Activated CD4-positive, alpha-beta memory T cell treated with anti-CD3 and anti-CD28 coated beads, Interleukin-2, amount 10 ng/mL, durations not matched to agents 7 days and 5 days (primary cell): ENCODE measurements at places on chromosomes 1 and 21.

- H3K4me3 ChIP-seq, result no peak overlapping the region
- H3K36me3 ChIP-seq, result no peaks in the 10 kb centered on the region
- DNase-seq, result no peak
- H3K27ac ChIP-seq, result no peak overlapping the region
- no peaks in the 10 kb centered on the region for H3K27me3 ChIP-seq
Measured at GRCh38 chr1:172041102-172041501, 199.8 kb downstream of the DNM3 start.

DNA sequence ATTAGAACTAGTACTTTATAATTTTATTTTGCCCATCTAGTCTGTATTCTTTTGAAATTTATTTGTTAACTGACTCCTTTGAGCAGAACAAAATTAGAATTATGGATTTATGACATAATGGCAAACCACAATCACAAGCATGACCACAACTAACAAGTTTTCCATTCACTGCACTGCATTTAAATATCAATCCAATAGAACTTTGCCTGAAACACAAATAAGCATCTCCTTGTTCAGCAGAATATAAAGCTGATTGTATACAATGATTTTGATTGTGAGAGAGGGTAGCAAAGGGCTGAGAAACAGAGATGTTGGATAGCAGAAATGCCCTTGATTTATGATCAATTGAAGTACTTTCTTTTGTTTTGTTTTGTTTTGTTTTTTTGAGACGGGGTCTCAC lies 495.5 kb upstream of the RGS18 start:
- no peak overlapping the region for H3K27ac ChIP-seq
- H3K4me1 ChIP-seq, result no peaks in the 10 kb centered on the region
- H3K36me3 ChIP-seq, result no peaks in the 10 kb centered on the region
- no peak overlapping the region for H3K4me3 ChIP-seq
- H3K27me3 ChIP-seq, result no peaks in the 10 kb centered on the region

- H3K27me3 ChIP-seq, result peaks cover 5% of the 10 kb centered on the region
- no peak overlapping the region for H3K4me3 ChIP-seq
- DNase-seq, result no peak
- H3K27ac ChIP-seq, result no peak overlapping the region
- H3K36me3 ChIP-seq, result no peaks in the 10 kb centered on the region
Measured at GRCh38 chr1:218255090-218255489, 30.0 kb upstream of the RRP15 start.

DNA sequence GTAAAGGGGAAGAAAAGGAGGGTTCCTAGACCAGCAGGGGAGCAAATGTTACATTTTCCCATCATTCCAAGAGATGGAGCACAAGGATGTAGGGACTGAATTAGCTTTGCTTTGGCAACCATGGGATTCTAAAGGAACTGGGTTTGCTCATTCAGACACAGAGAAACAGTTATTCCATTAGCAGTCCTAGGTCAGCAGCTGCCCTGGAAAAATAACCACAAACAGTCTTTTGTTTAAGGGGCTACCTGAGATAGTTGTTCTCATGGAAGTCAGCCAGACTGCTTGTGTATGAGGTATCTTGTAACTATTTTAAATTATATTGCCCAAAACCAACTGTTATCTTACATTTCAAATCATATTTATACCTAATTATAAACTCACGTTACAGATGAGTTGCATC lies 58.4 kb upstream of the VCAM1 start:
- H3K27ac ChIP-seq, result no peak overlapping the region
- H3K4me3 ChIP-seq, result no peak overlapping the region
- peaks cover 8% of the 10 kb centered on the region for H3K27me3 ChIP-seq
- no peaks in the 10 kb centered on the region for H3K4me1 ChIP-seq
- no peaks in the 10 kb centered on the region for H3K36me3 ChIP-seq
- DNase-seq, result no peak

GRCh38 chr1:164693564-164694359 lies 134.8 kb downstream of the PBX1 start:
- no peak overlapping the region for H3K27ac ChIP-seq
- no peaks in the 10 kb centered on the region for H3K36me3 ChIP-seq
- no peaks in the 10 kb centered on the region for H3K27me3 ChIP-seq
- DNase-seq, result no peak

DNA sequence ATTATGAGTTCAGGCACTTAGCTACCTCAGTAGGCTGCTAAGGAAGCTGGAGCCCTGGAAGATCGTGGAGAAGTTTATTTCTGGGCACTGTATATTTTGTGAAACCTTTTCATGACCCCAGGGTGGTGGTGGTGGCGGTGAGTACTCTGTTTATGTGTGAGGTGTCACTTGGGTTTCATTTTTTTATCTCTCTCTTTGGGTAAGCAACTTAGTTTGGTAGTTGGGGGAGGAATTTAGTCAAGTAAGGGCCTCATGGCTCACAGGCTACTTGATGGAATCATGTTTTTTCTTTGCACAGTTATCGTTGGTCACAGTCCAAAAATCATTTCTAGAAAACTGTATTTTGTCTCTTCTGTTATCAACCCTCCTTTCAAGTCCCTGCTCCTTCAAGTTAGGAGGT lies 33.9 kb downstream of the C1orf141 start:
- H3K4me1 ChIP-seq, result no peaks in the 10 kb centered on the region
- peaks cover 15% of the 10 kb centered on the region for H3K27me3 ChIP-seq
- no peak for DNase-seq
- no peak overlapping the region for H3K27ac ChIP-seq
- no peak overlapping the region for H3K4me3 ChIP-seq

GRCh38 chr1:16168622-16169360 lies 12.9 kb upstream of the EPHA2 start:
- H3K27me3 ChIP-seq, result peaks cover 11% of the 10 kb centered on the region
- no peak overlapping the region for H3K27ac ChIP-seq
- DNase-seq, result peak; percentile 48
- peaks cover 25% of the 10 kb centered on the region for H3K4me1 ChIP-seq

DNA sequence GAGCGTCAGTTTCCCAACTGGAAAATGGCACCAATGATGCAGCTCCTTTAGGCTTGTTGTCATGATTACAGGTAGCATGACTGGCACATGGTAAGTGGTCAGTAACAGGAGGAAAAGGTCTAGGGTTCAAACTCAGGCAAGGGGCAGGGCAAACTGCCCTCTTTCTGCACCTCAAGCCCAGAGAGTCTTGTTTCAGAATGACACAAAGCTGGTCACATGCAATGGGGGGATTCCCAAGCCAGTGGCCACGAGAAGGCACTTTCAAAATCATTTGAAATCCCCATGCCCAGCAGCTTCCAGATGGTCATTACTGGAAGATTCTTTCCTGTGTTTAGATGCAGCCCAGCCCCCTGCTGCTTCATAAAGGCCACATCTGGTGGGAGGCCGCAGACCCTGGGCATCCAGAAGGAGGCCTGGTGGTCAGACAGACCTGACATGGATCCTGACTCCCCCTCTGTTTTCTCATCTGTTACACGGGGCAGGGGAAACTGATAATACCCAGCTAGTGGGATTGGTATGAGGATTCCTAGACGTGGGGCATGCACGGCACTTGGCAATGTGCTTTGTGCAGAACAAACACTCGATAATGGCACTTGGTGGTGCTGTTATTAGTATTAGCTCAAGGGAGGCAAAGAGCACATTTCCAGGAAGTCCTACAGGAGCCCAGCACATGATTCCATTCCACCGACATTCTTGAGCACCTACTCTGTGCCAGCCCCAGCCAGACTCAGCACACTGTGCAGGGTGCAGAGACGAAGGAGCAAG lies 6.9 kb upstream of the PLA2G2D start:
- no peaks in the 10 kb centered on the region for H3K4me1 ChIP-seq
- no peaks in the 10 kb centered on the region for H3K36me3 ChIP-seq
- no peak for DNase-seq
- H3K27ac ChIP-seq, result no peak overlapping the region
- H3K4me3 ChIP-seq, result no peak overlapping the region
- peaks cover 8% of the 10 kb centered on the region for H3K27me3 ChIP-seq

GRCh38 chr1:87428367-87428766 lies 99.7 kb downstream of the LMO4 start:
- H3K4me3 ChIP-seq, result no peak overlapping the region
- DNase-seq, result no peak
- H3K36me3 ChIP-seq, result no peaks in the 10 kb centered on the region
- H3K4me1 ChIP-seq, result no peaks in the 10 kb centered on the region
- H3K27ac ChIP-seq, result no peak overlapping the region
- peaks cover 36% of the 10 kb centered on the region for H3K27me3 ChIP-seq

DNA sequence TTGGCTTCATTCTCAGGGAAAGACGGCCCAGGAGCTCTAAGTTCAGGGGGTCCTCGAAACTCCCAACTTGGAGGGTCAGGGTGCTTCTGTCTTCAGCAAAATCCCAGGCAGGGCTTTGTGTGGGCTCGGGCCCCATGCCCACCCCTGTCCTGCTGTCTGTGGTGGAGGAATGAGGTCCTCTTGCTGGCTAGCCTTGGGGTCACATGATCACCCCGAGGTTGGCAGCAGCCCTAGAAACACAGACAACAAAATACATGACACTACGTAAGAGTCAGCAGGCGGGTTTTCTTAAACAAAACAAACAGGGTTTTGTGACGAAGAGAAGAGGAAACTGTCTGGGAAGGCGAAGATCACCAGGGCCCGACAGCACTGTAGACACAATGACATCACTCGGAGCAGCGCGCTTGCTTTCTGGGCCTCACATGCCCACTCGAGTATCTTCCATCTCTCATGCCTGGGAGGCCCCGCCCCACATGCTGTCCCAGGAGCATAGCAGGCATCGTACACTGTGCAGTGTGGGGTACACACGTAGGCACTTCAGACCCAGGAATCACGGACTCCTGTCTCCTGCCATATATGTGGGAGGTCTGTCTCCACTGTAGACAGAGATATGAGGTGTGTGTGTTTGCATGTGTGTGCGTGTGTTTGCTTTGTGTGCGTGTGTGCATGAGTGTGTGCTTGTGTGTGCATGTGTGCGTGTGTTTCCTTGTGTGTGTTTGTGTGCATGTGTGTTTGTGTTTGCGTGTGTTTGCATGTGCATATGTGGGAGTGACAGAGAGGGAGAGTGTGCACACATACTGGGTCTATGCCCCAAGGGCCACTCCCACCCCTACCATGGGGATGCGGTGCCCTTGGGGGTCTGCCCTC lies 94.7 kb downstream of the SIK1 start:
- H3K27ac ChIP-seq, result no peak overlapping the region
- H3K4me1 ChIP-seq, result no peaks in the 10 kb centered on the region
- DNase-seq, result no peak
- H3K4me3 ChIP-seq, result no peak overlapping the region

DNA sequence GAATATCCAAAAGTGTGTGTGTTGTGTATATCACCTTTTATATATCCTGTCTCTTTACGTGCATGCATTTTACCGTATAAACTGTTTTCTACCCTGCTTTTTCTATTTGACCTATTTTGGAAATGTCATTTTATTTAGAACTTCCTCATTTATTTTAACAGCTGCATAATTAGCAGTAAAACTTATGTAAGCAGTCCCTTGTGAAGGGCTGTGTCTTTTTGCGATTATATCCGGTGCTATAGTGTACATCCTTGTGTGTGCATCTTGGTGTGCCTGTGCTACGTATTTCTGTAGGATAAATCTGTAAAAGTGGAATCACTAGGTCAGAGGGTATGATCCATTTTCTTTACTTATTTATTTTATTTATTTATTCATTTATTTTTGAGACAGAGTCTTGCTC lies 7.2 kb downstream of the LGALS8 start:
- no peak overlapping the region for H3K4me3 ChIP-seq
- DNase-seq, result no peak
- peaks cover 66% of the 10 kb centered on the region for H3K36me3 ChIP-seq
- H3K27ac ChIP-seq, result no peak overlapping the region
- no peaks in the 10 kb centered on the region for H3K27me3 ChIP-seq

- peaks cover under 1% of the 10 kb centered on the region for H3K4me1 ChIP-seq
- H3K27me3 ChIP-seq, result no peaks in the 10 kb centered on the region
- no peak for DNase-seq
- H3K36me3 ChIP-seq, result no peaks in the 10 kb centered on the region
- no peak overlapping the region for H3K27ac ChIP-seq
- H3K4me3 ChIP-seq, result no peak overlapping the region
Measured at GRCh38 chr1:115929881-115930280, 46.4 kb upstream of the SLC22A15 start.

DNA sequence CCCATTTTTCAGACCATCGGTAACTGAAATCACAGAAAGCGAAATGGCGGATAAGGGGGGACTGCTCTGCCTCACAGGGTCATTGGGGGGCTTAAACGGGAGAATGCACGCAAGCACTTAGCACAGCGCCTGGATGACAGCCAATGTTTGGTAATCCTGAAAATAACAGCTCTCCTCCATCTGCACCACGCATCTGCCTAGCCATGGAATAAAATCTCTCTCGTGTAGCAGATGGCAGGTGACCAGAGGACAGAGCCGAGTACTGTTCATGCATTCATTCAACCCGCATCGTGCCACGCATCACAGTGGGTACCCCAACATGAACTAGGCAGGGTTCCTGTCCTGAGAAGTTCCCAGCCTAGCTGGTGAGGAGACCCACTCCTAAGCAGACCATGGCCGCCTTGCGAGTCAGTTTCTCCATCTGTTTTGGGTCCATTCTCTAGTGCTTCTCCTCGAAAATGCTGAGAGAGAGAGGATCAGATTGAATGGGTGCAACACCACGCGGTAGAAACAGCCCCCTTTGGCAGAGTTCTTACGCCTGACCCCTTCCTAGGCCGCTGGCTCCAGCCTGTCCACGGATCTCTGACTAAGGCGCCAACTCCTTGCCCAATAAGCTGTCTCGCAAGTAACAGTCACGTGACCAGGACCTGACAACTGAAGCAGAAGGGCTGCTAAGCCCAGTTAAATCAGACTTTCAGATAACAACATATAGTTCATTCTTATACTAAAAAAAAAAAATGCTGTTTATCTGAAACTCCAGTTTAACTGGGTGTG lies 7.3 kb downstream of the SLC1A7 start:
- no peak overlapping the region for H3K4me3 ChIP-seq
- H3K4me1 ChIP-seq, result no peaks in the 10 kb centered on the region
- no peak overlapping the region for H3K27ac ChIP-seq
- no peak for DNase-seq

DNA sequence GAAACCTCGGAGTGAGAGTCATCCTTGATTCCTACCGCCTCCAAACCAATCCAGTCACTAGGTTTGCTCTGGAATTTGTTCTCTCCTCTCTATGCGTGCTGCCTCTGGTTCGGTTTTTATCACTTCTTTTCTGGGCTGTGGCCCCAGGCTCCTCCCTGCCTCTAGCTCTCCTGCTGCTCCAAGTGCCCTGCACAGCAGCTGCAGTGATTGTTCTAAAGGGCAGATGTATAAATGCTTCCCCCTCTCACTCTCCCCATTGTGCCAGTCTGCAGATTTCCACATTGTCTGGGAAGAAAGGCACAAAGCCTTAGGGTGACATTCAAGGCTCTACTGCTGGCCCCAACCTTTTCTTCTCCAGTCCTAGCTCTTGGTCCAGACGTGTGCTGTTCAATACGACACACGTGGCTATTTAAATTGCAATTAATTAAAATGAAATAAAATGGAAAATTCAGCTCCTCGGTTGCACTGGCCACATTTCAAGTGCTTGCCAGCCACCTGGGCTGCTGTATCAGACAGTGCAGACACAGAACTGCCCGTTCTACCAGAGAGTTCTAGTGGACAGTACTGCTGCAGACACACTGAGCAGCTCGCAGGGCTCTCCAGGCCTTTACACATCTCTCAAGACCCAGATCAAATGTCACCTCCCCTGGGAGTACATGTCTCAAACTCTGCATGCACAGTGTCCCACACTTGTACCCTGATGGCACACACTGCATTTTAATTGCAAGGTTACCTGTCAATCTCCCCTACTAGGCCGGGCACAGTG lies 12.4 kb downstream of the TRIM62 start:
- H3K4me1 ChIP-seq, result peaks cover 16% of the 10 kb centered on the region
- H3K27ac ChIP-seq, result no peak overlapping the region
- H3K4me3 ChIP-seq, result no peak overlapping the region
